ENCODE measurements at places on chromosomes 2 and 18.

DNA sequence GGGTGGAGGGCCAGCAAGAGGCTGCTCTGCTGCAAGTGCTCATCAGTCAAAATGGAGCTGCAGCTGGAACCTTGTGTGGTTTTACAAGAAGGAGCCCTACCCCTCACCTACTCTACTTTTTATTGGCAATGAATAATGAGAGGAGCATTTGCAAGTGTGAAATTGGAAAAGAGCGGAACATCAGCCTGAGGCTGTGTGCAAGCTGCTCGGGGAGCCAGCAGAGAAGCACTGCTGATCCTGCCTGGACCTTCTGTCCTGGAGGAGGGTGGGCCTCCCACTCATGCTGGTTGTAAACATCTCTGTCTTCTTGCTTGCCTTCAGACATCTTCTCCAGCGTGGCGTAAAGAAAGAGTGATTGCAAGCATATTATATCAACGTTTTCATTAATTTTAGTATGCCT, 256.2 kb downstream of the DLGAP1 start:
- DNase-seq: no peak

- no peak for DNase-seq
Observed at GRCh38 chr2:147469471-147469870, 375.4 kb upstream of the ACVR2A start.

GRCh38 chr18:57780318-57780705, 22.8 kb downstream of the ATP8B1 start:
- DNase-seq: peak; percentile 11

DNA sequence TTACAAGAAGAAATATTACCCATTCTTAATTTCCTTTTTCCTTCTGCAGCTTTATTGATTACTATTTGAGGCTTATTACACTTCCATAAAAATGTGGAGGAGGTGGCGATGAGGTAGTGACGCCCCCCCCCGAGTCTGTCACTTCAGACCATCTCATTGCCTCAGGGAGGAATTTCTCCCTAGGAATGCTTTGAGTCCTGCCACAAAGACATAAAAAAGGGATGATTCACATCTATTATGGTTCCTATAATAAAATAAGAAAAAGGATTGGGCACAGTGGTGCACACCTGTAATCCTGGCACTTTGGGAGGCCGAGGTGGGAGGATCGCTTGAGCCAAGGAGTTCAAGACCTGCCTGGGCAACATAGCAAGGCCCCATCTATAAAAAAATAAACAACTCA, 93.7 kb downstream of the AOX1 start:
- DNase-seq: no peak

DNA sequence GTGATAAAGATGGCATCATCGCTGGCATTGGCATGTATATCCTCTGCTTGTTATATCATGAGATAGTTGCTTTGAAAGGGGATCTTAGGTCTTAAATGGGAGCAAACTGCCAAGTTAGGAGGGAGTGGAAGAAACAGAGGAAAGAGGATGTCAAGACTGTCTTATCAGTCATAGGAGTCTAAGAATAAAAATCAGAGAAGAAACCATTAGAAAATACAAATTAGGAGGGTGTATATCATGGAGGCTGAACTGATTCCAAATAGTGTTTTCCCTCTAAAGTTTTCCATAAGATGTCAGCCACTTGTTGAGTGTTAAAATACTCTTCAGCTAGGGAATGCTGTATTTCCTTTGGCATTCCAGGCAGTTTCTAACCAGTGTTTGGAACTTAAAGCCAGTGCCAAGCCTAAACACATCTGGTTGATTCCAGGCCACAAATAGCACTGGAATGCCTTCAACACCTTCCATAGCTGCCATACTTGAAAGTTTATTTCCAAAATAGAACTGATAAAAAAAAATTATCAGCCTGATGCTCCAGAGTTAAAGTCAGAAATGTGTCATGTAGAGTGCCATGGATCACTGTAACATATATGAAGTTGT, 129.4 kb downstream of the ZEB2 start:
- DNase-seq: no peak

- DNase-seq: peak; percentile 27
Observed at GRCh38 chr2:71466301-71467179, 13.2 kb downstream of the DYSF start.

- DNase-seq: no peak
Observed at GRCh38 chr2:108986916-108987510, 2.0 kb downstream of the EDAR start.

DNA sequence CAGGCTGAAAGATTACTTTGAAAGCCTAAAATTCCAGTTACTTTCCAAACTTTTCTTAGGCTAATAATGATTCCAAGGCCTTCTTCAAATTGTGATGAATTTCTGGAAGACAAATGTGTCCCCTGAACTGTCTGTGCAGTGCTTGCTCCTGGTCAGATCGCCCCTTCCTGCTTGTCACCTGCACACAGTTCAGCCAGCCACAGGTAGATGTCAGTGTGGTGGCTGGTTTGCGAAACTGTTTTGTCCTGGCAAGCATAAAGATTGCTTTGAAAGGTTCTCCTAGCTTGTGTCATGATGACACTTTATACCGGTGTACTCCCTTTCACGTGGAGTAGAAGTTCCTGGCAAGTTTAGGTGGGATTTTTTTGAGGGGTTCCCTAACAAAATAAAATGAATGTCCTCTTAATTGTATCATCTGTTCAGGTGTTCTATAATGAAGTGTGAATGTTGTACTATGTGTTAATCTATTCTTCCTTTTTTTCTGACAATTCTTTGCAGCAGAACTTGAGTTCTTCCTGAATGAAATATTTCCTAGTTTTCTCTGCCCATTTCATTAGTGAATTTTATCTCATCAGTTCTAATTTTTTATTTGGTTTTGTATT, 298.8 kb downstream of the ZNF407 start:
- DNase-seq: peak; percentile 34

- DNase-seq: peak; percentile 43
Observed at GRCh38 chr2:223959688-223960087, 2.4 kb downstream of the MRPL44 start.

DNA sequence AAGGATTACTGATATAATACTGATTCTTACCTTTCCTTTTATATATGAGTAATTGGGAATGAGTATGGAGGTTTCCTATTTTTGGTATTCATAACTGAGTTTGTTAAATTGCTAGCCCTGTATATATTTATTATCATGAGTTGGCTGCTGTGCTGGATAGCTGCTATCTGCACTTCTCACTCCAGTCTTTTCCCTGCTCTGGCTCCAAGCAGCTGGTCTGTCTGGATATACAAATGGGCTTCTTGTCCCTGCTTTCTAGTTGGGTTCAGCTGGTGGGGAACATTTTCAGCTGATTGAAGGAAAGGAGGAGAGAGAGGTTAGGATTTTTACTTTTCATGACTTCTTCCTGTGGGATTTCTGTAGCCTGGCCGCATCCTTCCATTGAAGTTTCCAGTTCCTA, 41.2 kb downstream of the AGFG1 start:
- no peak for DNase-seq

DNA sequence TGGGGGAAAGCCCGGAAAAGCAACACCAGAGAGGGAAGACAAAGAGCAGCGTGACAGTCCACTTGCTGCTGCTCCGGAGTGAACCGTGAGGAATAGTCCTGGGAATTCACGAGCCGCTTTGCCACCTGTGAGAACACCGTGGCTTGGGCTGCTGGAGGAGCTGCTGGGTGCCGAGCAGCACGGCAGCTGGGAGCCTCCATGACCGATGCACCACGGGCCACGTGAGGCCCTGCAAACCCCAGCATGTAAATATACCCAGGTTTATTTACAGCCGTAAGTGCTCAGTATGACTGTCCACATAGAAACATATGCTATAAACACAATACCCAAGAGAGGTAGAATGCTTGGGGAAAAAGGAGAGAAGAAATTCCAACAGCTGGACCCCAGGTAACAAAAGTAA, 65.1 kb downstream of the SMIM21 start:
- DNase-seq: no peak

DNA sequence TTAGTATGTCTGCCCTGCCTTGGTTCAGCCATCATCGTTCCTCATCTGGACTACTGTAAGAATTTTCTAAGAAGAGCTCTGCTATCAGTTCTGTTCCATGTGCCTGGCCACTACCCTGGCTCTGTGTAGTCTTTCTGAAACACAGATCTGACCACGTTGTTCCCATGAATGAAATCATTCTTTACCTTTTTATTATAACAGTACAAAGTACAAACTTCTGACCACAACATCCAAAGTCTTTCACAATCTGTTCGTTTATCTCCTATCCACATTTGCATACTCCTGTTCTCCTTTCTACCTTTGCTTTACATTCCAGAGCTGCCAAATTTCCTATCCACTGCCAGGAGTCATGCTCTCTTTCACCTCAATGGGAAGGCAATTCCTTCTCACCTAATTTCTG, 284.6 kb upstream of the LRP1B start:
- DNase-seq: no peak

DNA sequence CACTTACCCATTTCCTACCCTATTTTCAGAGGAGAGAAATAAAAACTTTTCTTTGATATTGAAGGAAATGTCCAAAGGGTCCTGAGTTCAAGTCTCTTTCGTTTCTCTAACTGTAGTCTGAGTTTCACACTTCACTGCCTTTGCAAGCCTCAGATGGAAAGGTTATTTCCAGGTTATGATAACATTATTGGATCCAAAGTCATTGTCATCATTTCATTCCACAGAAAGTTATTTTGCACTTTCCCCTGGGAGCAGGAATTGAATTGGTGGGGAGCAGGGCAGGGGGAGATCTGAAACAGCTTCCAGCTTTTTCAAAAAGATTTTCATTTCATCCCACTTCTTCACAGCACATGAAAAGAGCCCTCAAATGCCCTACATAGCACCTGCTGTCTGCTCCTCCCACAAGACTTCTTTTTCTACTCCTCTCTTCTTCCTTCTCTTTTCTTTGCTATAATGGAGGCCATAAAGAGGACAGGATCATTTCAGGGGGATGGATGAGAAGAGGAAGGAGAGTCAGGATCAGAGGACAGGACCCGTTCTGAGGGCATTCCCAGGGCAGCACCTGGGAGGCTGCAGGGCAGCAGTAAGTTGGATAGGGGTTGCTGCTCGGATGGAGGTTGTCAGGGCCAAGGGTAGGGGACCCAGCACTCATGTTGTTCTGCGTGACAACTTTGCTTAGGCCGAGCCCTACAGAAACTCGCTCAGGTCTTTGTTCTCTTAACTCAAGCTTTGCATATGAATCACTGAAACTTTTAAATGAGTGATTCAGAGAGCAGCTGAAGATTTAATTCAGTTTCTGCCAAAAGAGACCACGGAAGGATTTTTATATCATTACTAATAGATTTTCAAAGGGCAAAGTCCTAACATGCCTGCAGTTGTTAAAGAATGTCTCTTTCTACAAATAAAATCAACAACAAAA, 11.4 kb upstream of the GALNT5 start:
- no peak for DNase-seq

GRCh38 chr18:79046522-79046921, 22.7 kb upstream of the ATP9B start:
- no peak for DNase-seq

DNA sequence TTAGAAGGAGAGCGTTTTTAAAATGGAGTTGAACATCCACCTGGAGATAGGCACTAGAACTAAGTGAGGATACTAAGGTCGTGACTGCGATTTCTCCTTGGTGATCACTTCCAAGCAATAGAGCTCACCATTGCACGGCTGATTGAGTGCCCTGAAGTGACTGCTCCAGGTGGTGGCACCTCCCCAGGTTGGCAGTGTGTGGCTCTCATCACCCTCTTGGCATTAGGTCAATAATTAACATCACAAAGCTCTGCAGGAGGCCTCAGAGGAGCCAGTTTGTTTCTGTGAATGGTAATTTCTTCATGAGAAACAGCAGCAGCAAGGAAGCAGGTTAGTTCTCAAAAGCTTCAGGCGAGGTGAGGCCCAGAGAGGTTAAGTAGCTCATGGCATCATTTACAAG, 259.6 kb downstream of the CLIP4 start:
- no peak for DNase-seq

- no peak for DNase-seq
Observed at GRCh38 chr2:30645081-30645744, 162.0 kb downstream of the CAPN13 start.

DNA sequence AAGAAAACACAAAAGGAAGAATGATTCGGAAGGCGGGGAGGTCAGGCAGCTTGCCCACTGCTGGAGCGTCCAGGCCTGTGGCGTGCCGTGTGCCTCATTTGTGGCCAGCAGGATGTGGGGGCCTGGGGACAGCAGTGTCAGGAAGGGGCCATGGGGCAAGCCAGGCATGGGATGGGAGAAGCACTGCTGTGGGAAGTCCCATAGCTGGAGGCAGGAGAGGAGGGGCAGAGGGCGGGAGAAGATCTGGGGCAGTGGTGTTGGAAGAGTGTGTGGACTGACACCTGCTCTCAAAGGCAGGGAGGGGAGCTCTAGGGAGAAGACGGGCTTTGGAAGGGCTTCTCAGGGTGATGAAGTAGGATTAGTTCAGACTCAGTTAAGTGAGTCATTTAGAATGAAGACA, 133.7 kb downstream of the ACOXL start:
- DNase-seq: no peak

GRCh38 chr2:121055501-121055900, 229.5 kb downstream of the TFCP2L1 start:
- DNase-seq: no peak

DNA sequence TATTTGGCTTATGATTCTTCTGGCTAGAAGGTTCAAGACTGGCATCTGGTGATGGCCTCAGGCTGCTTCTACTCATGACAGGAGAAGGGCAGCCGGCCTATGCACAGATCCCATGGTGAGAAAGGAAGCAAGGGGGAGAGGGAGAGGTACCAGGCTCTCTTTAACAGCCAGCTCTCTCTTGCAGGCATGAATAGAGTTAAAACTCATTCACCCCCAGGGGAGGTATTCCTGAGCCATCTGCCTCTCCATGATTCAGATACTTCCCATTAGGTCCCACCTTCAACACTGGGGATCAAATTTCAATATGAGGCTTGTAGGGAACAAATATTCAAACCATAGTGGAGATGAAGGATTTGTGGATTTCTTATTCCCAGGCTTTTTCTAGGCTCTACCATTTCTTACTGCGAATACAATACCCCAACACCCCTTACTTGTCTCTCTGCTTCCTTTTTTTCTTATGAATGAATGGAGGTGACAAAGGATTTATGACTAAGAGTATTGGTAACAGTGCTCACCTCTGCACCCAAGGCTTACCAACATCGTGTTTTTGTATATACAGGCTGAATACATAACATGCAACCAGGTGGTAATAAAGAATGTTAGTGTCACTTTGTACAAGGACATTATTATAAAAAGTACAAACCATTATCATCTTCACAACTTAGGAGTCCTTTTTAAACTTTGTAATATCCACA, 454.6 kb upstream of the TRIB2 start:
- no peak for DNase-seq

DNA sequence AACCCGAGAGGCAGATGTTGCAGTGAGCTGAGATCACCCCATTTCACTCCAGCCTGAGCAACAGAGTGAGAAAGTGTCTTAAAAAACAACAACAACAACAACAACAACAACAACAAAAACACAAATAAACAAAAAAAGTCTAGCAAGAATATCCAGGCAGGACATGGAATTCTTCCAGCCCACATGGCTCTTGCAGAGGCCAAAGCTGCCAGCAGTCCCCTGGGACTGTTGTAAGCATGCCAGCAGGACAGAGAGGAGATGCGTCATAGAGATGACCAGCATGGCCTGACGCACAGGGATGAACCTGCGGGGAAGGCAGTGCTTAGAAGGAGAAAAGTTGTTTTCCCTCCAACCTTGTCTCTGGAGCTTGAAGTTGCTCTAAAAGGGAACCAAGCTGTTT, 182.3 kb upstream of the PGAP1 start:
- DNase-seq: no peak
